ENCODE measurements at places on chromosomes 5 and 9.

DNA sequence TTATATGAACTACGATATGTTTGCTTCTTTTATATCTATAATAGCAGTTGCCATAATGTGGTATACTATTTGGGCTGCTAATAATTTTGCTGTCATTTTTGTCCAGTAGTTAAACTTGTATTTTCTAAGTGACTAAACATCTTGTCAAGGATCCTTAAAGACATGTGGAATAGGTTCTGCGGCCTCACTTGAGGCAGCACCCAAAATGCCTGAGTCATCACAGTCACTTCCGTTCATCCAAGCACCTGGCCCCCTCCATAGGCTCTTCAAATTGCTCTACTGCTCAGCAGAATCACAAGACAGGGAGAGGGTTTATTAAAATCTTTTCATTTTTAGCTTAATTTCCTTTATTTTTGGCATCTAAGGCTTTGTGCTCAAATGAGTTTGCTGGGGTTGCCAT is 259.1 kb downstream of the AOPEP start:
- peak; percentile 21 for DNase-seq

- DNase-seq, result no peak
Measured at GRCh38 chr9:3980771-3981170, 319.1 kb downstream of the GLIS3 start.

DNA sequence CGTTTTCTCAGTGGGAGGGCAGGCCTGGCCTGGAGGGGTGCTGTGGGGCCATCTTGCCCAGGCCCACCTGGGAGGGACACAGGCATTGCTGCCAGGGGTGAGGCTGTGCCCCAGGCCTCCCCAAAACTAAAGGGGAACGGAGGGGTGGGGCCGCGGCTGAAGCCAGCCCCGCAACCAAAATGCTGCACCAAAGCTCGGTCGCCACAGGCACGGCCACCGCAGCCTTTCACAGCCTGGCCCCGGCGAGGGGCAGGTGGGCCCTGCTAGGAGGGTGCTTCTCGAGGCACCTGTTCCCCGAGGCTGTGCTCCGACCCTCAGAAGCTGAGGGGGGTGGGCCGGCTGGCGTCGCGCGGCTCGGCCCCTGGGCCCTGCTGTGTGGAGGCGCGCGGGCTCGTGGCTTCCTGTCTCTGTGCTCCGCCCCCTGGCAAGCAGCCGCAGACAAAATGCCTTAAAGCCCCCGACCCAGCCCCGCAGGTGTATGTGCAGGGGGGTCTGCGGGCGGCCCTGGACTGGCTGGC is 57.6 kb downstream of the JAK2 start:
- no peak for DNase-seq

GRCh38 chr5:128083811-128084227 is 253 bp downstream of the SLC12A2 start:
- DNase-seq, result no peak

Data from MCF 10A (cell line).